ENCODE measurements at places on chromosomes 2 and 18.
A peak's percentile ranks its signal among the peaks of the same experiment; 100 is the strongest.

- DNase-seq: no peak
Observed at GRCh38 chr18:62030091-62030985, 137.5 kb upstream of the RNF152 start.

- no peak for DNase-seq
Observed at GRCh38 chr2:100277540-100278207, 44.6 kb downstream of the LONRF2 start.

DNA sequence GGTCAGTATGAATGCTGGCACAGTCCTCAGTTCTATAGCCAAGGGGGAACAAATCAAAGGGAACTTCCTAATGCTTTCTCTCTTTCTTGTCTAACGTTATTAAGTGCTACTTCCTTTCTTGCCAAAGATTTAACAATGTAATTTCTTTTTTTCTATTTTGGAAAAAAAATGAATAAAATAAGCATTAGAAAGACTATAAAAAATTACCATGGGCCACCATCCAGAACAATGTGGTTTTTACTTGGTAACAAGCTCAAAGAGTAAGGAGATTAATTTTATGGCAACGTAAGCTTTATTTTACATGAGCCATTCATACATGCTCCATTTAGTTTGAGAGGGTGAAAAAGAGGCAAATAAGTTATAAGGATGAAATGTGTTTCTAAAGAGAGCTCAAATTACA is 40.1 kb downstream of the SERPINE2 start:
- DNase-seq: no peak

DNA sequence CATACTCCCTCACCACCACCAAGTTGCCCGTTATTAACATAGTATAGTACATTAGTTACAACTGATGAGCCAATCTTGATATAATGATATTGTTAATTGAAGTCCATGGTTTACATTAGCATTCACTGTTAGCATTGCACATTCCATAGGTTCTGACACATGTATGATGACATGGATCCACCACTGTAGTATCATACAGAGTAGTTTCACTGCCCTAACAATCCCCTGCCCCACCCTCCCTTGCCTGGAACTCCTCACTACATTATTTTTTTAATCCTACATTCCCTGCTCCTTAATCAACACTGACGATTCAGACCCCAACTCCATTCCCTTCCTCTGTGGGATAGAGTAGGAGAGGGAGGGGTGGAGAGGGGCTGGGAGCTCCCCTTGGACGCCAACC is 20.2 kb upstream of the ST3GAL5 start:
- no peak for DNase-seq

GRCh38 chr2:62814123-62814522 is 108.6 kb downstream of the EHBP1 start:
- DNase-seq: no peak

GRCh38 chr2:127652786-127653357 is 6.9 kb downstream of the GPR17 start:
- peak; percentile 27 for DNase-seq

DNA sequence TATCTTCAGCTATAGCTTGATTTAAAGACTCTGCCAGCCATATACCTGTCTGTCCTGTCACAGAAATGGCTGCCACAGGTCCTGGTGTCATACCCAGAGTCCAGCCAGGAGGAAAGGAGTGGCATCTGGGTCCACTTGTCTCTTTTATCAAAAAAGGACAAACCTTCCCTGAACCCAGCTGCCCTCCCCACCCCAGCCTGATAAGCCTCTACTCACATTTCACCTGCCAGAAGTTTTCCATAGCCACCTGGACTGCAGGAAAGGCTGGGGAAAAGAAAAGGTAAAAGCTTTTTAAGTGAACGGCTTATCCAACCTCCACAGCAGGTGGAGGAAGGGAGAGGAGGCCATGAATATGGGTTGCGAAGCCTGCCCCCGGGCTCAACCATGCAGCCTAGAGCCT is 32.8 kb downstream of the TMEM163 start:
- DNase-seq: no peak
